ENCODE measurements at places on chromosomes 7 and 10. TPM values are rescaled to one million over a fixed set of nuclear protein-coding genes. Genes with fewer than 3 reads are reported as not detected.

GRCh38 chr10:115861455-115861854 is 411.6 kb downstream of the GFRA1 start:
- H3K4me3 ChIP-seq, result no peak overlapping the region
- no peak overlapping the region for H3K27ac ChIP-seq
- no peak for DNase-seq
- no peaks in the 10 kb centered on the region for H3K4me1 ChIP-seq

DNA sequence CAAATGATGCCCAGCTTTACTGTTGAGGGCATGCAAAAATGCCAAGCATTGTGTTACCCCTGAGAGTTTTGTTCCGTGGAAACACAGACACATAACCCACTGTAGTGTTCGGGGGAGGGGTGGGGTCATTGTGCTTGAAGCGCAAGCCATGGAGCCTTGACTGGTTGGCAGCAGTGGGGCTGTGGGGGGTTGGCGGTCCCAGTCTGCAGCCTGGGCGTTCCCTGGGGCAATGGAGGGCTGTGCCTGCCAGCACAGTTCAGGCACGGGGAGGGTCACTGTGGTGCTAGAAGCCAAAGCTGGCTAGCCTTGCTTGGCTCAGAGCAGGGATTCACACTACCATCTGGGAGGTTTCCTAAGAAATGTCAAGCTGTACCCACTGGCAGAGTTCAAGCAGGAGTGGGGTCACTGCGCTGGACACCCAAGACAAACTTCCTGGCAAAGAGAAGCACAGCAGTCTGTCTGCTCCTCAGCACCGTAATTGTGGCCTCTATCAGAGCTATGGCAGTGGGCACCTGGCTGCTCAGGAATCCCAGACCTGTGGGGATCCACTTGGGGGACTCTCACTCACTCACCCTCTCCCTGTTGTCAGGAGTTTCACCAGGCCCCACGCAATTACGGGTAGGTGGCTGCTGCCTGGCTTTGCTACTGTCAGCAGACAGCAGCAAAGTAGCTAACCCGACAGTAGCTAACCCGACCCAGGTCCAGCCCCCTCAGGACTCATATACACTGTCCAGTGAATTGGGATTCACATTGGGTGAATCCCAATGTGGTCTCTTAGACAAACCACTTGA is 292.4 kb downstream of the ZWINT start:
- no peak overlapping the region for H3K4me3 ChIP-seq
- H3K36me3 ChIP-seq, result no peaks in the 10 kb centered on the region
- H3K27me3 ChIP-seq, result no peaks in the 10 kb centered on the region

DNA sequence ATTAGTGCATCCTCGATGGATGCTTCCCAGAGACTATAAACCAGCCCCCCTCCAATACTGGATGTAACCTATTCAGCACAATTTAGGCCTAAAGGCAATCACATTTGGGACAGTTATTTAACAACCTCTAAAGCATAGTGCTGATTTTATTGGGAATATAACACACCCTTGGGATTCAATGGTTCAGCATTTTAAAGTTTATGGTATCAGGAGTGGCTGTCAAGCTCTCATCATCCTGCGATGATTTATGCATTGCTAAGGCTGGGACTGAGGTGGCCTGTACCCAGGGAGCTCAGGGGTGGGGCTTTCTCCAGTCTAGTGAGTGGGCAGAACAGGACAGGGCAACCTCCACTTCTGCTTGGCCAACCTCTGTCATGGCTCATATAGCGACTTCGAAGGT is 464.9 kb downstream of the INHBA start:
- no peaks in the 10 kb centered on the region for H3K36me3 ChIP-seq
- no peaks in the 10 kb centered on the region for H3K4me1 ChIP-seq
- H3K27me3 ChIP-seq, result no peaks in the 10 kb centered on the region
- H3K4me3 ChIP-seq, result no peak overlapping the region

TMEM130 gene
- total RNA-seq, result not detected

DNA sequence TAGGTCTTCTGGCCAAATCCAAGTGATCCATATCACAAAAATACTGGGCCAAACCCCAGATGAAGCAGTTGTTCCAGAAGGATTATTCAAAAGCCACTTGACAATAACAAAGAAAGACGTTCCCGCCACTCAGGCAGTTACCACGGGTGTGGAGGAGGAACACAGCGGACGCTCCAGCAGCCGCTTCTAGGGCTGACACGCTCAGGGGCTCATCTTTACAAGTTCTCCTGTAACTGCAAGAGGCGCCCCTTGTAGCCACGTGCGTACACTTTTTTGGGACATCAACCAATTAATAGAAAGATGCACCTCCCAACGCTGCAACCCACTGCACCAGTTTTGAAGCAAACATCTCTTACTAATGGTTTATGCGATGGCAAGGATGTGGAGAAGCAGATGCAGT is 159.4 kb downstream of the GRID1 start:
- no peaks in the 10 kb centered on the region for H3K36me3 ChIP-seq
- no peaks in the 10 kb centered on the region for H3K4me1 ChIP-seq
